Stimulated activated CD8-positive, alpha-beta memory T cell treated with anti-CD3 and anti-CD28 coated beads, Interleukin-12 subunit alpha, Interleukin-12 subunit beta, amount 100 ng/mL, for 1 hour (primary cell): ENCODE measurements at places on chromosomes 1 and 21.

DNA sequence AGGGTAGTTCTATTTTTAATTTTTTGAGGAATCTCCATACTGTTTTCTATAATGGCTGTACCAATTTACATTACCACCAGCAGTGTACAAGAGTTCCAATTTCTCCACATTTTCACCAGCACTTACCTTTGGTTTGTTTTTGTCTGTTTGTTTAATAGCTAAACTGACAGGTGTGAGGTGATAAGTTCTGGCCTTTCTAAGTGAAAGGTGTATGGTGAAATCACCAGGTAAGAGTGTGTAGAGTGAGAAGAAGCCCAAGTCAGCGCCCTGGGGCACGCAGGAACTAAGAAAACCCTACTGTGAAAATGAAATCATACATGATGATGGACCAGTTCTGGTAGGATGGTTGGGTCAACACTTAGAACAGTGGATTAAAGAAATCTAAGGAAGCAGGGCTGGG is 34.5 kb downstream of the BTG3 start:
- DNase-seq: no peak

GRCh38 chr1:87089823-87090222 is 175.4 kb downstream of the HS2ST1 start:
- no peak for DNase-seq

GRCh38 chr1:93904228-93904627 is 5.0 kb downstream of the GCLM start:
- DNase-seq: no peak

DNA sequence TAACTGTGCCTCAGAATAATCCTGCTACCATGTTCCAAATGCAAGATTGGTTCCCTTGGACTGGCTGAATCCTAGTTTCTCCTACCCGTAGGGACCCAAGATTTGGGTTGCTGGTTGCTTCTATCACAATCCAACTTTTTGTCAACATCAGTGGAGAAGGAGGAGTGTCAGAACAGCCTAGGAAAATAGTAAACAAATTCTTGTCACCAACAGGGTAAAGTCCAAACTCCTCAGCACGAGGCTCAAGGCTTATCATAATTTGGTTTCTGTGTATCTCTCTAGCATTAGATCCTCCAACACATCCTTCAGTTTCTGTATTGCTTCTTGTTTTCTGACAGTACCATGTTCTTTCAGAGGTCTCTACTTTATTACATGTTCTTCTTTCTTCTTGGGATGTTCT is 370.2 kb upstream of the DAB1 start:
- no peak for DNase-seq

- no peak for DNase-seq
Observed at GRCh38 chr1:155002464-155003226, at the start of gene ZBTB7B. Gene ZBTB7B, plus strand, starts transcription at chr1:155002802. Its CDS starts 11,859 bp downstream, at chr1:155014661.

GRCh38 chr1:201053155-201053860 is 29.8 kb upstream of the KIF21B start:
- DNase-seq: no peak

- no peak for DNase-seq
Observed at GRCh38 chr1:57003398-57004139, 37.8 kb upstream of the C8B start.
